ENCODE measurements at places on chromosomes 11 and 22.

DNA sequence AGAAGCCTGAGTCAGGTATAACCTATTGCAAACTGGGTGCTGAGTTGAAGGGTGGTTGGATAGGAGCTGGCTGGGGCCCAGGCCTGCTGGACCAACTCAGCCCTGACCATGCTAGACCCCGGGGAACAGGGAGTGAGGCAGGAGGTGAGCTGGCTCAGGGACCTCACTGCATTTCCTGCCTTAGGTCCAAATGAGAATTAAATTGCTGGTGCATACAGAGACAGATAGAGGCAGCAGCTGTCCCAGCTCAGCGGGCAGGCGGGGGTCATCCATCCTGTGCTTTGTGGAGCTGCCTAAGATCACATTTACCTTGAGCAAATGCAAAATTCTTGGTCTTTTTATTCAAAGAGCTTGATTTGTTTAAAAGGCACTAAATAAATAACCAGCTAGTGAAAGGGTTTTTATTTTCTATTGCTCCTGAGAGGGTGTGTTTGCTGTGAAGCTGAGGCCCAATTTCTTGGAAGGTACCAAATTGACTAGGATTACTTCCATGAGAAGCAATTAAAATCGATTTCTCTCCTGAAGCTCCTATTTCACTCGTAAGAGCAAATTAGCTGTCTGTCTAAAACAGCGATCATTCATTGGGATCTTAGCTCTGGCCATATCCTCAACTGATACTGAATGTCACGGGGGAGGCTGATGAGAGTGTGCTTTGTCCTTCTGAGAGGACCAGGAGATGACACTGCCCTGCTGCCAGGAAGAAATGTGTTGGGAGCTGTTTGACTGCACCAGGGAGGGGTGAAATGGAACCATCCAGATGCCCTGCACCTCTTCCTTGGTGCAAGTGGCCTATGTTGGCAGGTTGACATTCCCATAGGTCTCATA, 24.9 kb downstream of the USH1C start:
- no peak for DNase-seq
- no peaks in the 10 kb centered on the region for H3K36me3 ChIP-seq
- H3K27ac ChIP-seq, result no peak overlapping the region
- H3K4me1 ChIP-seq, result peaks cover 17% of the 10 kb centered on the region
- no peak overlapping the region for H3K4me3 ChIP-seq

GRCh38 chr22:44398856-44399837, 86.4 kb upstream of the SHISAL1 start:
- H3K36me3 ChIP-seq, result no peaks in the 10 kb centered on the region
- no peak for DNase-seq
- H3K4me1 ChIP-seq, result no peaks in the 10 kb centered on the region
- no peak overlapping the region for H3K4me3 ChIP-seq
- H3K27me3 ChIP-seq, result no peaks in the 10 kb centered on the region

GRCh38 chr11:61325649-61326414, 7.1 kb downstream of the DDB1 start:
- H3K27ac ChIP-seq, result no peak overlapping the region
- no peaks in the 10 kb centered on the region for H3K27me3 ChIP-seq
- DNase-seq, result peak; percentile 68
- H3K36me3 ChIP-seq, result no peaks in the 10 kb centered on the region
- H3K4me3 ChIP-seq, result no peak overlapping the region

GRCh38 chr11:108117746-108118371, 3.5 kb upstream of the ACAT1 start:
- no peaks in the 10 kb centered on the region for H3K27me3 ChIP-seq
- H3K4me3 ChIP-seq, result no peak overlapping the region
- no peak for DNase-seq
- H3K4me1 ChIP-seq, result peaks cover 15% of the 10 kb centered on the region
- H3K27ac ChIP-seq, result no peak overlapping the region

DNA sequence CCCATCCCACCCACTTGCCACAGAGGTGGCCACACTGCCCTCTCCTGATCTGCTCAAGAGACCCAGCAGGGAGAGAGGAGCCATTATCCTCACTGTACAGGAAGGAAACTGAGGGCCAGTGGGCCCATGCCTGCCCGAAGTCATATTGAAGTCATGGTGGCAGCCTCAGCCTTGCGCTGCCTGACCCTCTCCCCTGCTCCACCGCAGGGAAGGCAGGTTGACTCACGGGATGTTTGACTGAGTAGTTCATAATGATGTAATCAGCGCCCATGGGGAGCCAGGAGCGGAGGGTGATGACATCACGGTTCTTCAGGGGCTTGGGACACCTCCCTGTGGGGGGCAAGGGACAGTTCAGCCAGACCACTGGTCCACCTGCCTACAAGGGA, 6.1 kb upstream of the ARAP1 start:
- no peak overlapping the region for H3K4me3 ChIP-seq
- H3K36me3 ChIP-seq, result peaks cover 26% of the 10 kb centered on the region
- H3K4me1 ChIP-seq, result peaks cover 18% of the 10 kb centered on the region

GRCh38 chr22:42716649-42717127, 4.0 kb downstream of the A4GALT start:
- H3K4me3 ChIP-seq, result no peak overlapping the region
- no peak for DNase-seq
- no peaks in the 10 kb centered on the region for H3K36me3 ChIP-seq
- peaks cover 19% of the 10 kb centered on the region for H3K4me1 ChIP-seq

DNA sequence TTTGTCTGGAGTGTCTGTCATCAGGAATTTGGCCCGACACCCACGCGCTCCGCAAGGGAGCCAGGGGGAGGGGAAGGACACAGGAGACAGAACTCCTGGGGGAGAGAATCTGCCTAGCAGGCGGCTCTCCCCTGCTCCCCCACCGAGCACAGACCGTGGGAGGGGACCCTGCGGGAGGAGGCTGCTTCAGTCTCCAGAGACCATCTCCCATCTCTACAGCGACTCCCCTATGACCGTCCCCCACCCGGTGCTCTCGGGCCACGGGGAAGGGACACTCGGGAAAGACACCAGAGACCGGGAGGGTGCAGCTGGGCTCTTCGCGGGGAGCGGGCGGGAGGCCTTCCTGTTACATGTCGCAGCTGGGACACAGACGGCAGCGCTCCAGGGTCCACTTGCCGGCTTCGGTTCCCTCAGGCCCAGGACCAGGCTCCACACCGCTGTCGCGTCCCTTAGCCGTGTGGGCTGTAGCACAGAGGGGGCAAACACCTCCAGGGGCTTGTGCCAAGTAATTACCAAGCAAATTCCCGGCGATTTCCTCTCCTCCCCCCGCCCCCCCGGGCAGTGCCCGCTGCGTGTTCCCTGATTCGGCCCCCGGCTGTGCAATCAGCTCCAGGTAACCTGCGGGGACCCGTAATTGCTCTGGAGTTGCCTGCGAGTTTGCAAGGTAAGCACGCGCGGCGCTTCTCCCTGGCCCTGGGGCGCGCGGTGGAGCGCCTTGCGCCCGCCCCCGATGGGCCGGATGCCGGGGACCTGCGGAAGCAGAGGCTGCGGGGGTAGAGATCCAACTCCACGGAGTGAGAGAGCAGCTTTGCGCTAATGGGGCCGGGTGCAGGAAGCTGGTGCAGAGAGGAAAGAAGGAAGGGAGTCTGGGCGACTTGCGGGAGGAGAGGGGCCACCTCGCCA, 155.1 kb upstream of the CADM1 start:
- no peak overlapping the region for H3K27ac ChIP-seq
- peak; percentile 13 for DNase-seq
- H3K27me3 ChIP-seq, result peaks cover 10% of the 10 kb centered on the region

- H3K4me3 ChIP-seq, result no peak overlapping the region
- H3K36me3 ChIP-seq, result no peaks in the 10 kb centered on the region
- no peak for DNase-seq
- H3K27ac ChIP-seq, result no peak overlapping the region
Measured at GRCh38 chr11:32030875-32031503, 59.9 kb upstream of the RCN1 start.

DNA sequence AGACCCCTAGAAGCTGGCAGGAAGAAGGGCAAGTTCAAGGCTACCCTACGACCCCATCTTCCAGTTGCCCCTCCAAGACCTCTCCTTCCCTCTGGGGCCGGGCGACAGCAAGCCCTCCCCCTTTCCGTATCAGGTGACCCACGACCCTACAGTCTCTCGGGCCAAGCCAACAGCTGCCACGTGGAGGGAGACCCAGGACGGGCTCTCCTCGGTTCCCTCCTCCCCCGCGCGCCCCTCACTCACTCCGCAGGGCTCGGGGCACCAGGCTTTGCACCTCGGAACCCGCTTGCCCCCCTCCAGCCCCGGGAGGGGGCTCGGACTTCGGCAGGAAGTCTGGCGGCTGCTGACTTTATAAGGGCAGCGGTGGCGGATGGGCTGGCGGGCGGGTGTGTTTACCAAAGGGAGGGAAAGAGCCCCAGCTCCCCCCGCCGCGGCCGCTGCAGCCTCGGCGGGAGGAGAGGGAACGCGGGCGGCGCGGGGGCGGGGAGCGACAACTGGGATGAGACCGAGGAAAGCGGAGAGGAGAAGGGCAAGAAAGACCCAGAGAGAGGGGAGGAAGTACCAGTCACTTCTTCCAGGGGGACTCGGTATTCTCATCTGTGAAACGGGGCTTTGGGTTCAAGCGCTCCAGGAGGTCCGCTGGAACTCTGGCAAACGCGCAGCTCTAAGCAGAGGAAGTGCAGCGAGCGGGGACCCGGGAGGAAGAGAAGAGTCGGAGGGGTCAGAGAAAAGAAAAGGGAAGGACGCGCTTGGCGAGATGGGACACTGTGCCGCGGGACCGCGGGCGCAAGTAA, 767 bp downstream of the SLC43A1 start:
- no peaks in the 10 kb centered on the region for H3K36me3 ChIP-seq
- H3K4me3 ChIP-seq, result peak overlapping the region; percentile 86
- H3K4me1 ChIP-seq, result peaks cover 7% of the 10 kb centered on the region
- peak; percentile 51 for DNase-seq
- H3K27ac ChIP-seq, result peak overlapping the region; percentile 27
